AG09309 (cell line): ENCODE measurements at places on chromosomes 5 and 9.

- no peak for DNase-seq
These were observed 78.2 kb upstream of the ADCY2 start for GRCh38 chr5:7317751-7318150.

DNA sequence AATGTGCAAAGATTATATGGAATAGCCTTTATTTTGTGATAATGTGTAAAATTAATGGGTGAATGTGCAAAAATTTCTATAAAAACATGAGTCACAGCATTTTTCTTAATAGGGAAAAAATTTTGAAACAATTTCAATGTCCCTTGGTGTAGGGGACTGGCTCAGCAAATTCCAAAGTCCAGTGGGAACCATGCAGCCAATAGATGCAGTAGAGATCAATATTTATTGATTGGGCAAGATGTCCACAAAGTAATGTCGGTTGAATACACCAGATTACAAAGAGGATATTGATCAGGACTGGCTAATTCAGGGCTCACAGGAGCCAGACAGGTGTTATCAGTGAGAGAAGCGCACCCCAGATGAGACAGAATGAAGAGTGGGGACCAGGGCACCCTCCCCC, 62.5 kb downstream of the AMBP start:
- DNase-seq: no peak

DNA sequence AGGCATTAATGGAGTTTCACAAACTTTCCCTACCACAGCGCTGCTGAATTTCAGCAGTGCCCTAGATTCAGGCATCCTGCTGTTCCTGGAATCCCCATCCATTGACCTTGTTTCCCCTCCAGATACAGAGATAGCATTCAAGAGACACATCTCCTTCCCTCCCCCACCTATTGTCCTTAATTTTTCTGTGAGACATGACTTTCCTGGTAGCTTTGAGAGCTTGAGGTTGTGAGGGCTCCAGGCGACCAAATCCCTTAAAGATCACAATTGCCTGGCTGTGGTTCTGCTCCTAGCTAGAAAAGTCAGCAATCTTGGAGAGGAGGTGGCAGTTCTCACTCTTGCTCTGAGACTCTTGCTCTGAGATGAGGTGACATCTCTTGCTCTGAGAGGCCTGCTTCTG, 48.0 kb downstream of the PRR16 start:
- DNase-seq: no peak

DNA sequence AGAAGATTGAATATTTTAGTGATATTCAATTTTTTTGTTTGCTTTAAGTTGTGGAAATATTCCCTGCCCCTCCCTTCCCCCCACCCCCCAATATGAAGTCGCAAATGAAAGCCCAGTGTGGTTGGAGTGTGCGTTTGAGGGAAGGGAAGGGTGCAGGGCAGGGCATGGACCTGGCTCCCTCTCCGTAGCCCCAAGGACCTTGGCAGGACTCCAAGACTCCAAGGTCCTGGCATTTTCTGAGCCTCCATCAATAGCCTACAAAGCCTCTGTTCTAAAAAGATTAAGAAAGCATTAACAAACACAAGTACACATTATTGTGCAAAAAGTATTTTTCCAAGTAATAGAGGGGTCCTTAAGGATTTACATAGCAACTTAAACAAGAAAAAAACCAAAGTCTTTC, 38.8 kb upstream of the PTPN3 start:
- no peak for DNase-seq
